ENCODE measurements at places on chromosomes 16 and 17. TPM values are rescaled to one million over a fixed set of nuclear protein-coding genes. Genes with fewer than 3 reads are reported as not detected.

The USP43 gene
- not detected for total RNA-seq

The SP2 gene
- 11.7 TPM for total RNA-seq

The TBC1D26 gene
- not detected for total RNA-seq

The KRT39 gene
- total RNA-seq: not detected

The ANKRD40CL gene
- not detected for total RNA-seq

The DRC7 gene
- total RNA-seq: not detected

The CLEC18A gene
- 0.35 TPM for total RNA-seq

The PSMC3IP gene
- 3.4 TPM for total RNA-seq

The TBC1D3K gene
- total RNA-seq: not detected

The DRC3 gene
- 1.6 TPM for total RNA-seq

The ASPHD1 gene
- 0.19 TPM for total RNA-seq

The SOX15 gene
- 0.89 TPM for total RNA-seq

The SRL gene
- 419 TPM for total RNA-seq

The SMIM22 gene
- total RNA-seq: not detected

The C16orf54 gene
- 0.73 TPM for total RNA-seq

The TTLL6 gene
- 0.08 TPM for total RNA-seq

The MYO15B gene
- total RNA-seq: 43.7 TPM

The ZNF319 gene
- 7.0 TPM for total RNA-seq

The CEP295NL gene
- total RNA-seq: 0.60 TPM

The EPN3 gene
- total RNA-seq: 21.5 TPM

The CCDC40 gene
- total RNA-seq: 5.4 TPM

The CCL4 gene
- 0.92 TPM for total RNA-seq

The C17orf100 gene
- 0.92 TPM for total RNA-seq

The CCDC154 gene
- 1.7 TPM for total RNA-seq

The PRMT7 gene
- total RNA-seq: 28.9 TPM

The SLC47A1 gene
- 4.6 TPM for total RNA-seq

The ALDH3A1 gene
- total RNA-seq: not detected

The ITGAX gene
- 2.2 TPM for total RNA-seq

The HS3ST2 gene
- 0.11 TPM for total RNA-seq

The ZNF624 gene
- 2.0 TPM for total RNA-seq

The PGAP3 gene
- 10.4 TPM for total RNA-seq

The UTS2R gene
- total RNA-seq: 0.76 TPM

The POLR2C gene
- 37.1 TPM for total RNA-seq

The CA10 gene
- not detected for total RNA-seq

The TAC4 gene
- total RNA-seq: 0.43 TPM

The KRTAP2-3 gene
- not detected for total RNA-seq

The TP53TG3F gene
- not detected for total RNA-seq

The PDIA2 gene
- total RNA-seq: 1.6 TPM

The COL1A1 gene
- total RNA-seq: 28.2 TPM

The ERN2 gene
- total RNA-seq: not detected

The CDH11 gene
- 8.8 TPM for total RNA-seq

The CCL5 gene
- 1.7 TPM for total RNA-seq

The UMOD gene
- not detected for total RNA-seq

The ARHGAP23 gene
- 67.5 TPM for total RNA-seq

The GUCY2D gene
- 0.35 TPM for total RNA-seq

The KRT31 gene
- not detected for total RNA-seq

Measured in Right ventricle myocardium inferior (tissue), 1 donor.